ENCODE measurements at places on chromosomes 5 and 9.

GRCh38 chr5:76682387-76682786 is 33.5 kb upstream of the F2R start:
- DNase-seq = no peak

- no peak for DNase-seq
Observed at GRCh38 chr5:89706731-89707130, 702.8 kb downstream of the CETN3 start.

DNA sequence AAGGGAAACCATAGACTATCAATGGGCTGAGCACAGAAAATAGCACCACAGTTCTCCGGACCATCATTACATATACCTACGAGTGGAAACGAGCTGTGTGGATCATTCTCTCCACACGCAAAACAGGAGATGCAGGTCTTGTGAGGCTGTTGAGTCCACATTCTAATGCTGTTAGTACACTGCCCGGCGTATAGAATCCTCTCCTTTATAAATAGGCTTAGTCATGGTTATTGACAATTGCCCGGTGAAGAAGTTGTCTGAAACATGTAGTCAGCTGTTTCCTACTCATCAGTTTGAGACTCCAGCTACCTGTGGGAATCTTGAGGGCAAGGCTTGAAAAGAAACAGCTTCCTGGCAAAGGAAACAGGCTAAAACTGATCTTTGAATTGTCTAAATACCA is 602.0 kb upstream of the EDIL3 start:
- no peak for DNase-seq

GRCh38 chr9:104882086-104882485 is 45.9 kb downstream of the ABCA1 start:
- DNase-seq = no peak

DNA sequence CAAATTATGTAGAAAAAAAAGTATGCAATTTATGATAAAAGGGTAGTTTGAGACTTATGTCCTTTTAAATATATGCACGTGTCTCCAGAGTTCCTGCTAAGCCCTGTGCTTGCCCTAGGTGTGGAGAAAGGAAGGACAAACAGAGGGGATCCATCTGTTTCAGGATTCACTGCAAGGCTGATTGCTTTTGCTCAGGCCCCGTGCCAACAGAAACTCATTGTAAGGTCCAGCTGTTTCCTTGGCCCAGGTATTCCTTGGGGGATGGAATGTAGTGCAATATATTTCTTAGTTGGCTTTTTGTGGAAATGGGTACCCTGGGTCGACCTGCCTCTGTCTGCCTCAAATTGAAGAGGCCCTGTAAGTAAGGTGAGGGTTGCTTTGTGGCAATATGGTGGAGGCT is 268.6 kb upstream of the CLINT1 start:
- no peak for DNase-seq

DNA sequence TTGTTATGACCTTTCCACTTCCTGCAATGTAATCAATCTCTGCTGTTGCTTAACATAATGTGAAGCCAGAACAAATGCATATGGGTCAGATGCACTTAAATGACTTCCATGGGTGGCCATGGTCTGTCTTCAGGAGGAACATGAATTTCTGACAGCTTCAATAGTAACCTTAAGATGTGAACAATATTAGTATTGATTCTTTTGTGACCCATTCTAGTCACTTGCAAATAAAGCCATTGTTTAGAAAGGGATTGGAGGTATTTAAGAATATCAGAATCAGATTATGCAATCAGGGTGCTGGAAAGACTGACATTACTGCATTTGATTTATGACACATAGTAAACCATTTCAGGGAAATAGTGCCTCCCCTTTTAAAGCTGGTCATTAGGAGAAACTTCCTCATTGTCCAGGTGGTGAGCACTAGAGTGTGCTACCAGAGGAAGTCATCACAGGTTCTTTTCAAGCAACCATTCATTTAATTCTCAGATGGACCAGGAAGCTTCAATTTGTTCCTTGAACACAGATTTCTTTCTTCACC is 32.1 kb downstream of the GRIN3A start:
- DNase-seq = no peak

DNA sequence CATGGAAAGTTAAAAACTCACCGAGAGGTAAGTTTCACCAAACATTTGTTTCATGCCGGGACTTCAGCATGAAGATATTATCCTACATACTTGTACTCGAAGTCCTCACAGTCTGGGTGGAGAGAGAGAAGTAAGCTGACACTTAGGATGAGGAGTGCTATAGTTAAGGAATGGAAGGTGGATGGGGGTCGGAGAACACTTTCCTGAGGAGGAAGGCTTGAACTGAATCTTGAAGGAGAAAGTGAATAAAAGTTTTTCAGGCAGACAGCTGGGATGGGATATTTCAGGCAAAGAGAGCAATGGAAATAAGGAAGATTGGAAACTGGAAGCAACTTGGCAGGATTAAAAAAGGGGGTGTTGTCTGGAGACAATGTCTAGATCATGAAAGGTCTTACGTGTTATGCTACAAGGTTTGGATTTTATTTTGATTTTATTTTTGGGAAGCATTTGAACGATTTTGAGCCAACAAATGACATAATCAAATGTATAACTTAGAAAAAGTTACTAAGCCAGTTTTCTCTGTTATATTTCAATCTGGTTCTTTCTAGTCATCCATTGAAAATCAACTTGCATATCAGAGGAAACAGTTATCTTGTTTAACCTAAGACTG is 167.1 kb downstream of the PAM start:
- no peak for DNase-seq

DNA sequence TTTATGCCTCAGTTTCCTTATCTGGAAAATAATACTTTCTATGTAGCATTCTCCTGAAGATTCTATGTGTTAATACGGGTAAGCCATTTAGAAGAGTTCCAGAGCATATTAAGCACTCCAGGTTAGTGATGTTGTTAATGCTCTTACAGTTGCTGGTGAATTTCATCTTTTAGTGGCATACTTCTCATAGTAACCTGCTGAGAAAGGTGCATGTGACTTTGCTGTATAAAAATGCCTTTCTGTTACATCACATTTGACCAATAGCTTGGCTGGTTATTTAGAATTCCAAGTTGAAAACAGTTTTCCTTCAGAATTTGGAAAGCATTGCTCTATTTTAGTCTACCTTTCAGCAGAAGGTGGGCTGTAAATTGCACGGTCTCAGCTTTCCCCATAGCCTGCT is 27.2 kb downstream of the GCNT1 start:
- no peak for DNase-seq

- DNase-seq = no peak
Observed at GRCh38 chr5:154993461-154993860, 20.1 kb upstream of the KIF4B start.

DNA sequence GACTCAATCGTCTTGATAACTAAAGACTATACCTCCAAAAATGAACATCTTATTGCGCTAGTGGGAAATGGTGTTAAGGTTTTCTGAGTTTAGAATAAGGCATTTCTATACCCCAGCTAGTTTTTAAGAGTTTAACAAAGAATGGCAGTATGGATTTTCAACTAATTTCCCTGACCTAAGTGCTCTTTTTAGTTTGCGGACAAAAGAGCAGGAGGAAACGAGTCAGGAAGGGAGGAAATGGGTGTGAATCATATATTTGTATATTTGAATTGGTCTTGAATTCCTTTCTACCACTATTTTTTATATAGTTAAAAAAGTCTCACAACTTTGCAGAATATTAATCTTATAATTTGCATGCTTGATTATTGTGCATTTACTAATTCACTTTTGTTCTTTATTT is 516.3 kb upstream of the ZNF608 start:
- no peak for DNase-seq

DNA sequence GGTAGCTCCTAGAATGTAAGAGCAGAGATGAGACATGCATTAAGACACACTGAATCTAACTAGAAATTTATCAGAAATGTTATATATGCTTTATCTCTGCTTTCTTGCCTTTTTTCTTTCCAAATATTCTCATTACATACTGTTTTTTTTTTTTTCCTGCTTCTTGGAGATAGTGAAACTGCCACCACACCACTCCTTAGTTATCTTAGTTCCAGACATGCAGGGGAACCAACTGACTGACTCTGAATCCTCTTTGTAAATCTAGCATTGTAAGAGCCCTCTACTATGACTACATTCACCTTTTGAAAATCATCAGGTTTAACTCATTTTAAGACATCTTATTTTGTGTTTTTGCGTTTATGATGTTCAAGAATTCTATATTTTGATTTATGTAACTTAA is 181.3 kb upstream of the ST8SIA4 start:
- no peak for DNase-seq

DNA sequence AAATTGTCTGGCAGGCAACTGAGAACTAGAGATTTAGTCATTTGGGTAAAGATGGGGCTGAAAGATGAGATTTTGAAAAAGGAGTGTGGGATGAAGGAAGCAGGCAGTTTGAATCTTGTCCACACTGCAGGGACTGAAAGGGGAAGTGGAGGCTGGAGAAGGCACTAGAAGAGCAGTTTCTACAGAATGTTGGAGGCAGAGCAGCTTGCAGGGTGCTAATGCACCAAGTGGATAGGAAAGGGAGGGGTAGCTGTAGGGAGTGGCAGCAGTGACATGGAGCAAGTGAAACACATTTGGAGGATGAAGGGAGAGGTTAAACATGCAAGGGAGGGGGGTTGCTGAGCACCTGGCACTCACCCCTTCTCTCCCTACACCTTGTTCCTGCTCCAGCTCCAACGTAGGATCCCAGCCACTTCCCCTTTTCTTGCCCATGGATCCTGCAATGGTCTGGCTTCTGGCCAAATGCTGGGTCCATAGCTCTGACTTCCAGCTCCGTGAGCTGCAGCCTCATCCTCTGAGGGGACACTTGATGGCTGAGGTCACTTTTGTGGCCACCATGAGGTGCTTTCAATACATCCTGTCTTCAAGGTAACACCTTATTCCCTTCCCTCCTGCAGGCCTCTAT is 30.0 kb upstream of the FGD3 start:
- no peak for DNase-seq

DNA sequence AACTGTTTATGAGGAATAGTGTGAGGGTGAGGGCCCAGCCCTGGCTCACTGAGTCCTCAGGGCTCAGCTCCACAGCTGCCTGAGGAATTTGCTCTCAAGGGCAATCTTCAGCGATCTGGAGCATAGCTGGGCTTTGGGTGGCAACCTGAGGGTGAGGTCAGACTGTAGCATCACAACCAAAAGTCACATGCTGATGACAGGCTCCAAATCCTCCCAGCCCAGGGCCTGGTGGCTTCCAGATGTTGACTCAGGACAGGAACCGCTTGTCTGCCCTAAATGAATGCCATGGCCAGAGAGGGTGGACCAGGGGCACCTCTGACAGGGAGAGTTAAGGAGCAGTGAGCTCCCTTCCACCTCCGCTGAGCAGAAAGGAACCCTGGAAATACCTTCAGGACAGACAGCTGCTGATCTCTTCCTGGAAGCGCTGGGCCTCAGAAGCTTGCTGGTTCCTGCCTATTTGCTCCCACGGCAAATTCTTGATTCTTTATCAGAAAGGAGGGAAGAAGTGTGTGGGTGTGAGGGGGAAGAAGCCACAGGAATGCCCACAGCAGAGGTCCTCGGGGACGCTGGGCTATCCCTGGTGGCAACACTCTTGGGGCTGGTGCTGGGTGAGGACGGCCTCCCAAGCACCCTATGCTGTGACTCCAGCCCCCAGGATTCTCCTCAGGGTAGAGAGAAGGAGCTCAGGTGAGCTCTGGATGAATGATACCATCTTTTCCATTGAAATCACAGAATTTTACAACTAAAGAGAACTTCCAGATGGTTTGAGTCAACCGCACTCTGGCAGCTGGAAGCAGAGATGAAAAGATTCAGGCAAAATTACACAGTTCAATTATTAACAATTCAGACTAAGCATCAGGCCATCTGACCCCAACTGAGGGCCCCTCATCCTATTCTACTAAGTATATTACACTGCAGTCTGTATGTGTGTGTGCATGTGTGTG is 13.8 kb upstream of the CTSL start:
- no peak for DNase-seq

GRCh38 chr5:145660897-145661640 is 174.1 kb downstream of the PRELID2 start:
- no peak for DNase-seq

DNA sequence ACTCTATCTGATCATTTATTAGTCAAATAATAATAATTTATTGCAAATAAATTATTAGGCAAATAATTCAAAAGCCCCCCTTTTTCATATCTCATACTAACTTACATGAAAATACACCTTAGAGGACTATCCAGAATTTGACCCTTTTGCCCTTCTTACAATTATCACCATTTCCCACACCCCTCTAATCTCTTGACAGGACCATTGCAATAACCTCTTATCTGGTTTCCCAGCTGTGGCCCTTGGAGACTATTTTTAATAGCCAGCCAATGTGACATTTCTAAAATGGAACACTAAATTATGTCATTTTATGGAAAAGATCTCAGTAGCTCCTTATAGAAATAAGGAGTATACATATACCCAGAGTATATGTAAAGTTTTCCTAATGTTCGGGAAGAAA is 588.4 kb upstream of the COX7C start:
- no peak for DNase-seq
